Right hindlimb (tissue), 1 donor: ENCODE measurements at places on chromosomes 3 and 15.

DNA sequence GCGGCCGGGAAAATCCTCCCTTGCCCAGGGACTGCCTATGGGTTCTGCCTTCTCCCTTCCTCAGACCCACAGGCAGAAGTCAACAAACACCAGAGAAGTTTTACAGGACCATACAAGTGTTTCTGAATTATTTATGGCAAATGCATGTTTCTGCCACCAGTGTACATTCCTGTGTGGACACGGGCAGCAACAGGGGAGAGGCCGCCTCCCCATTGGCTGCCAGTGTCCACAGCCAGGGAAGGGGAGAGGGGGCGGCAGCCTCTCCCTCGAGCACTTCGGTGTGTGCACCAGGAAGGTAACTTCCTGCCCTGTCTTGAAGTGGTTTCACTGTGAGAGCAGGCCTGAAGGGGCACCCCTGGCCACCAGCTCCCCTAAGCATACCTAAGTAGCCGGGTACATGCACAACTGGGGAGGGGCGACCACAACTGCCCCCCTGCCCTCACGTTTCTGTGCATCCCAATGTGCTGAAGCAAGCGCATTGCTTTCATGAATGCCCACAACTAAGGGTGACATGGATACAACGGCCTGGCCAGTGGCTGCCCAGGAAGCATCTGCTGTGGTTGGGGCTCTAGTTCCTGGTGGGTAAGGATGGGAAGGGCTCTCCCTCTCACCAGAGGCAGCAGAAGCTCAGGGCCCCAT is 14.8 kb upstream of the SHISA5 start:
- no peak for DNase-seq

GRCh38 chr3:47661121-47661752 is 82.6 kb upstream of the CSPG5 start:
- no peak for DNase-seq

DNA sequence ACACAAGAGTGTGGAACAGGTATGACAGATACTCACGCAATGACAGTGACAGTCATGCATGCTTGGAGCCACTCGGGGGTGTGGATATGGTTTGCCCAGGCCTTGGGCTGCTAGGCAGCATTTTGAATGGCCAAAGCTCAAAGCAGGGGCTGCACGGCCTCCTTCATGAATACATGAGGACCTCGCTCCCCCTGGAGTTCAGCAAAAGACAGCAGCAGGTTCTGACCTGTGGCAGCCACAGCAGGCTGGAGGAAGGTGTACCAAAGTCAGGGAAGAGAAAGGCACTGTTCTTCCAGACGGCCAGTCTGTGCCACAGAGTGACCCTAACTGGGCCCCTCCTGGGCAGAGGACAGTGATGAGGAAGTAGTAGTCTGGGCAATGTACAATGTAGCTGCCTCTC is 88.2 kb upstream of the C2CD4B start:
- DNase-seq = no peak

DNA sequence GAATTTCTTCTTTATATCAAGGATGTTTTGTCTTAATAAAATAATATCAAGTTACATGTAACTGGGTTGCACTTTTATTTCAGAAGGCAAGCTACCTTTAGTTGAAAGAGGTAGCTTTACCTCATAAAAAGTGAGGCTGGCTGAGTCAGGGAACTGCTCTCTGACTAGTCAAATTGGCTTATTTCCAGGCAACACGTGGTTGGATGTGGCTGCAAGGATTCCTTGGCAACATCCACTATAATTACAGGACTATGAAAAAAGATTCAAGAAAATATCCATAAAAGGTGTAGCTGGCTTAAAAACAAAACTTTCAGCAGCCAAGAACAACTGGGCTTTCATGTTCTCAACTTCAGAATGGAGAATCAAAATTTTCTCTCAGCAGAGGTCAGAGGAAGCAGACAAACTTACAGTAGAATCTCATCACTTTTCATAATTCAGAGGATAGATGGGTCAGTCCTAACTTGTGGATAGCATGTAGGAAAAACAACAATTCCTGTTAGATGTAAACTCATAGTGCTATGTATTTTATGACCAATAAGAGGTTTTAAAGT is 779.1 kb downstream of the MECOM start:
- DNase-seq = peak; percentile 73

GRCh38 chr3:53144862-53145712 is 14.9 kb upstream of the RFT1 start:
- no peak for DNase-seq

DNA sequence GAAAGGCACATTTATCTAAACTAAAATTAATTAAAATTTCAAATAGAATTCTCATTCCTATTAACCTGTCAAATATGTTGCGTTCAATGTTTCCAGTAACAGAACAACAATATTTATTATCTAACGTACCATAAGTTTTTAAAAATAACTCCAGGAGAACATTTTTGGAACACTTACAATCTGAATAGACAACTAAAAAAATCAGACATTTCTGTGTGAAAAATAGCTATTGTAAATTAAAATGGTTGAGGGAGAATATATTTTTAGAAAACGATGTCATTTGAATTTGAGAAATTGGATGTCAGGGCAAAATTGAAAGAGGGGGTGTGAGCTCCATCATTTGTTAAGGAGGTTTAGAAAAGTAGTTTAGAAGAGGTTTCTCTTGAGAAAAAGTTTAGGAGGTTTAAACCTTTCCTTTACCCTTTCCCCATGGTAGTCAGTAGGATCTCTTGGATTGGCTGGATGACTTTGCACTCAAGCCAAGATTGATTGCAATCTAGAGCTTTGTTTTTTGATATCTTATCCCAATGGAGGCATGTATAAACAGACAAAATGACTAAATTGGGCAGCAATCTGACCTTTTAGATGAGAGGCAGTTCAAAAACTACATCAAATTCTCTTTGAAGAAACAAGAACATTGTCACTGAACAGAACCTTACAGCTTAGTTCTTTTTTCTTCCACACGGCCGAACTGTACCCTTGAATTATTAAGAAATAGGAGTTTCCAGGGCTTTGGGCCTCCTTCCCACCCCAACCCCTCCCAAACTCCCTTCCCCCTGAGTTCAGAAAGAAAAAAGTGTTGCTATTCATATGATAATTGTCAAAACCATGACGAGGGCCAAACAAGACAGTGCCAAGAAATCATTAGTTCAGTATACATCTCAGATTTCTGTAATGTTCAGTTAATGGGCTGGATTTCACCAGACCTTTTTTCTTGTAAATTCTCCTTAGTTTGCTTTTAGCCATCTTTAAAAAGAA is 79.7 kb upstream of the CDIN1 start:
- DNase-seq = no peak

GRCh38 chr3:45972534-45973402 is 22.9 kb downstream of the FYCO1 start:
- no peak for DNase-seq

- no peak for DNase-seq
Observed at GRCh38 chr15:65577129-65577996, 33.6 kb downstream of the INTS14 start.

DNA sequence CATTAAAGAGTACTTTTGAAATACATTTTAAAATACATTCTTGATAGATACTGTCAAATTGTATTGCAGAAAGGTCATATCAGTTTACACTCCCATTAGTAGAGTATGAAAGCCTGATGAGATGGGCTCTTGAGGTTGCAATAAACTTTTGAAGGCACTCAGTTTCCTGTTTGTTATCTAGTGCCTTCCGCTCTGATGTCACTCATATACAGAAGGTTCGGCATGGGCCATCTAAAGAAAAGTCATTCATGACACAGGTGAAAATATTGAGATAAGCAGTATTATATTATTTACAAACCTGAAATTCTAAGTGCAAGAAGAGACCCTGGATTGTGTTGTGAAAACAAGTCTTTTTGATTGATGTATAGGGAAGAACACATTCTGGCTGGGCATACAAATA is 36.5 kb upstream of the DENND4A start:
- DNase-seq = no peak

DNA sequence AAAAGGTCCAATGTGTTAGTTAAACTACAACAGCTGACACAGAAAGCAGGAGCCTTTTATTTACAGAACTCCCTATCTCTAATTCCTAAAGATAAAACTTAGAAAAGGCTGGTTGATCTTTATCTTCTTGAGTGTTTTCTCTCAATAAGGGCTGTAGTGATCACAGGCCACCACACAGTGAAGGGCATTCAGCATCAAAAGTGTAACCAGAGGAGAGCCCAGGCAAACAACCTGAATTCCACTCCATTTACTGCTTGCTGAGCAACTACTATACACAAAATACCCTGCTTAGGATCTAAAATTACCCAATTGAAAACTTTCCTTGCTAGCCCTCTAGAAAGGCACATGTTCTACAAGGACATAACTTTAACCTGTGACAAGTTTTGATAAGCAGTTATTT is 122.7 kb downstream of the MEIS2 start:
- no peak for DNase-seq

DNA sequence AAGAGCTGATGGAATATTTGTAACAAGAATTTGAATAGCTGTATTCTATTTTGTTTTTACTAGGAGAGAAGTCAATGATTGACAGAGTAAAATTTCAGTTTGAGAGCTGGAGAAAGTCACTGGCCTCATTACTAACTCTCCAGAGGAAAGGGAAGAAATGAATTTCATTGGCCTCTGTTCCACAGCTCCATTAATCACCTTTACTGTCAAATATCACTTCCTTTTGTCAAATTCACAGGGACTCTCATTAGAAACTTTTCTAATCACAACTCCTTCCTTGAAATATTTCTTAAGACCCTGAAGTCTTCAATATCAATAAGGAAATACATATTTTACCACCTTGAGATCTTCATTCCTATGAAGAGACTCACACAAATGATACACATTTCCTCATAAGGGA is 379.9 kb upstream of the RASGRP1 start:
- no peak for DNase-seq

GRCh38 chr3:194282436-194283122 is 68.5 kb downstream of the CPN2 start:
- peak; percentile 79 for DNase-seq

- DNase-seq = no peak
Observed at GRCh38 chr15:67061811-67062368, 3.5 kb upstream of the SMAD3 start.

DNA sequence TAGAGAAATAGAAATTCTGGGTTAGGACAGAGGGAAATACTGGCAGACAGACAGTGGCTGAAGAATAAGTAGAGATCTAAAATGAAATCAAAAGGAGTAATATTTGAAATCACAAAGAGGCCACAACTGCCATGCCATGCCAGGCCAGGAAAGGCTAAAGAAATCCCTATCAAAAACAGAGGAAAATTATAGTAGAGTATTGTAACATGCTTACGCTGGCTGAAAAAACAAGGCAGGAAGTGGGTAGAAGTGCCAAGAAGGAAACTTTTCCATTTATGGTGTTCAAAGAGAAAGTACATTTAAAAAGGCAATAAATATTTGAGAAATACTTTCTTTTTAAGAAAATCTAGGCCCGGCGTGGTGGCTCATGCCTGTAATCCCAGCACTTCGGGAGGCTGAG is 415.7 kb downstream of the PLCL2 start:
- DNase-seq = no peak

DNA sequence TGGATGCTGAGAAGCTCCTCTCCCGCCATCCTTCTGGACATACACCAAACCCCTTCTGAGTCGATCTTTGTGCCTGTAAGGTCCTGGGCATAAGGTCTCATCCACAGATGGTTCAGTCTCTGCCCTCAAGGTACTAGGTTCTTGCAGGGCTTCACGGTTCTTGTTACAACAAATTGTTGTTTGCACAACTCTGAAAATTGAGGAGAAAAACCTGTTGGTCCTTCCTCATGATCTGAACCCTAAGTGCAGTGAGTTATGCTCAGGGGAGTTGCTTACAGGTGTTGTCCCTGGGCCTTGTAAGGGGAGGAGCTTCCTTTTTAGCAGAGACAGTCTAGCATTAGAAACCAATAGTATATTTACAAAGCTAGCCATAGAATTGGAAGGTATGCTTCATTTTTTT is 15.7 kb downstream of the CDCP1 start:
- no peak for DNase-seq

DNA sequence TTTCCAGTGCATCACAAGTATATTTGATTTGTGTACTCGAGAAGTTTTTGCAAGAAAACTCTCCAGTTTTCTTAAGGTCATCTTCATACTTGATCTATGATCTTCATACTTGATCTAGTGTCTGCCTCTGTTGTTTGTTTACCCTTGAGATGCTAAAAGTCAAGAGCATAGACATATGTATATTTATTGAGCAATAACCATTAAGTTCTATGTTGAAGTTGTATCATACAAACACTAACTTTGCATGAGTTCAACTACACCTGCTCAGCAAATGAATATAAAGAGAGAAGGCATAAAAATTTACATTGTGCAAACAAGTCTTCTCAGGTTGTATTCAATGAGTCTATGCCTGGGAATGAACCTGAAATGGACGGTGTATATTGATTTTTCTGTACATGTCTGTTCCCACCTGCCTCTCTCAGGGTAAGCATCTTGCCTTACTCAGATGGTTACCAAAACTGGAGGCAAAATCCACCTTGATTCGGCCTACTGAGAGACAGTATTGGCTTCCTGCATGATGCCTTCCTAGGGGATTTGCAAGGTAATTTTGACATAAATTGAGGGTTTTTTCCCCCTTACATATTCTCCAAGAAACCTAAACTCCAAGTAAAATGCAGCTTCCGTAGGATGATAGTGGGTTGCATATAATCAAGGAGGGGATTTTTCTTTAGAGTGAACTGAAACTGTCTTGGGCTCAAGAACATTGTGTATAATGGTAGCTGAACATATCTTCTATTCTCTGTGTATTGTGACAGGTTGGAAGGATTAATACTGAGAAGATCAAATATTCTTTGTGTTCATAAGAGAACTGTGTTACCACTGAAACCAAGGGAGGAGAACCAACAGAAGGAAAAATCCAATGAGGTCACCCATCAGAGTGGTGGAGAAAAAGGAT is 110.4 kb downstream of the FILIP1L start:
- DNase-seq = no peak

- DNase-seq = peak; percentile 60
Observed at GRCh38 chr15:59170295-59171066, 36.2 kb upstream of the LDHAL6B start.

DNA sequence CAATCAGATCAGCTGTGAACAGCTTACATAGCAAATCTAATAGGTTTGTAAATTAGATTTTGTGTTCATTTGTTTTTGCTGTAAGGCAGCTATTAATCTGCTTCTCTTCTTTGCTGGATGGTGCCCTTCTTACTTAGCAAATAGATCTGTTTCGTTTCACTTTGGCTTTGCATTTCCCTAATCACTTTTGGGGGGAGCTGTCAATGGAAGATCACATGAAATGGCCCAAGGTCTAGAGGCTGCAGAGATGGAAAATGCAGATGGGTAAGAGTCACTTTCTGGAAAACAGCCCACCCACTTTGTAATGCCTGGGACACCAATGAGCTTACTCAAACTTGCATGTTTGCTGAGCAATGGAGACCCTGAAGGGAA is 36.4 kb downstream of the ST8SIA2 start:
- DNase-seq = no peak

- peak; percentile 38 for DNase-seq
Observed at GRCh38 chr3:57646723-57647122, 46.2 kb downstream of the DENND6A start.

DNA sequence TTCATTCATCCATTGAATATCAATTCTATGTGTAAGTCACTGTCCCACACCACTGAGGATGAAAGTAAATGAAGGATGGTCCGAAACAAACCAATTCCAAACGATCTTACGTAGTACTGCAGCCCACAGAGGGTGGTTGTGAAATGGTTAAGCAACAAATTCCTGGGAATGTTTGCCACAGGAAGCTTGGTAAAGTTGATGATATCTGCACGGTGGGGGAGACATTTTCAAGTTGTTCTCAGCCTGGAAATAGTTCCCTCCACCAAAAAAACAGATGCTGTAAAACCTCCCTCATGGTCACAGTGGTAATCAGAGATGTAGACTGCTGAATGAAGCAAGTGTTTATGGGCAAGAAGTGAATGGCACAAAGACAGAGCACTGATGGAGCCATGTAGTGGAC is 35.9 kb upstream of the BNC1 start:
- DNase-seq = no peak

GRCh38 chr3:29922992-29923746 is 642.3 kb downstream of the RBMS3 start:
- DNase-seq = peak; percentile 65
